ENCODE measurements at places on chromosomes 7 and 10.

DNA sequence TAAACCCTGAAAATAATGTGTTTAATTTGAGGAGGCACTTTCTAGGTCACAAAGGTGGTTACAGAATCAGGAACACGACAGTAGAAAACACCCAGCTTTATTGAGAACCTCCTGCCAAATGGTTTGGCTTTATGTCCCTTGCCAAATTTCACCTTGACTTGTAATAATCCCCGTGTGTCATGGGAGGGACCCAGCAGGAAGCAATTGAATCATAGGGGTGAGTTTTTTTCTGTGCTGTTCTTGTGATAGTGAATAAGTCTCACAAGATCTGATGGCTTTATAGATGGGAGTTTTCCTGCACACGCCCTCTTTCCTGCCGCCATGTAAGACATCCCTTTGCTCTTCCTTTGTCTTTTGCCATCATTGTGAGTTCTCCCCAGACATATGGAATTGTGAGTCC, 193.8 kb upstream of the KLF6 start:
- DNase-seq, result no peak

DNA sequence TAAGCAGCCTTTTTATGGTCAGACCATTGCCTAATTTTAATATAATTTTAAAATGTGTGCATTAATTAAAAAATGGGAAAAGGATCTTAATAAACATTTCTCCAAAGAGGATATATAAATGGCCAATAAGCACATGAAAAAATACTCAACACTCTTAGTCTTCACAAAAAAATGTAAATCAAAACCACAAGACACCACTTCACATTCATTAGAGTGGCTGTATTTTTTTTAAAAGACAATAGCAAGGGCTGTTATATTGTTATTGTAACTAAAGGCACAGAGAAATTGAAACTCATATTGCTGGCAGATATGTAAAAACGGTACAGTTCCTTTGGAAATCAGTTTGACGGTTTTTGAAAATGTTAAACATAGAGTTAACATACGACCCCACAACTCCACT, 3.2 kb upstream of the CROT start:
- DNase-seq, result no peak

DNA sequence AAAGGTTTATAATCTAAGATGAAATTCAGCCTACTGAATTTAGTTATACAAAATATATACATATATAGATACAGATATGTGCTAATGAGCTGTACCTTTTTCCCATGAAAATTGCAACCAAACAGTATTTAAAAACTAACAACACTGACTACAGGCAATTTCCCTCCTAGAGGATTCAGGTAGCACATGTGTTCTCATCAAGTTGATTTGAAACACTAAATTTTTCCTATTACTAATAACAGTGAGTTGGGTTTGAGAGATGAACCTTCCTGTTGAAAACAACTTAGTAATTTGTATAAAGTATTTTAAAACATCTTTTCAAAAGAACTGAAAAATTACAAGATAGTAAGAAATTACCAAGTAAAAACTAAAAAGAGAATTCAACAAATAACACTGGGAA, 51.5 kb downstream of the COA1 start:
- DNase-seq, result no peak

DNA sequence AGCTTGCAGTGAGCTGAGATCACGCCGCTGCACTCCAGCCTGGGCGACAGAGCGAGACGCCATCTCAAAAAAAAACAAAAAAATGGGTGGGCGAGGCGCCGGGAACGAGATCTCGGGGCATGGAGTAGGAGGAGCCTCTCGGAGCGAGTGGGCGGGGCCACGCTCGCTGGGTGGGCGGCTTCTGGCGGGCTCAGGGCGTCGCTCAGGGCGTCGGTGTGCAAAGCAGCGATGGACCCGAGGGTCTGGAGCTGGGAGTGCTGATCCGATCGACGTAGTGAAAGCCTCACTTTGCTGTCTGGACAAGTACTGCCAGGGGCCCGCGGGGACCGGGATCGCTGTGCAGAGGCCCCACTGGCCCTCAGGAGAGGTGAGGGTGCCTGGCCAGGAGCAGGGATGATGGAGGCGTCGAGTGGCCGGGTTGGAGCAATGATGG, 22.6 kb upstream of the AMZ1 start:
- no peak for DNase-seq

DNA sequence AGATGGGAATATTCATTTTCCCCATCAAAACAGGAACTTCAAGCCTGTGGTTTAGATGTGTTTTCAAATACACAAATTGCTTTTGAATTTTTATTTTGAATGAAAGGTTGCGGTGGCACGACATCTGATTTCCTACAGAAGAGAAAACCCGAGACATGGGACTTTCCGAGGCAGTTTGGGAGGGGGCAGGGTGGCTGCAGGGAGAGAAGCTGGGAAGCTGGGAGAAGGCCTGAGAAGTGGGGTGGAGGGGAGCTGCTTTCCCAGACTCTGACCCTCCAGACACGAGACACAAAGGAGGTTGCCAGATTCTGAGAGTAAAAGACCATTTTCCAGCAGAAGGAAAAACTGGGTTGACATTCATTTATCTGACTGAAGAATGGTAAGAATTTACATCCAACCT, 19.6 kb downstream of the TMEM176A start:
- DNase-seq, result no peak

- DNase-seq, result no peak
Observed at GRCh38 chr10:60920479-60920878, 23.5 kb downstream of the RHOBTB1 start.
